ENCODE measurements at places on chromosomes 2 and 18.

DNA sequence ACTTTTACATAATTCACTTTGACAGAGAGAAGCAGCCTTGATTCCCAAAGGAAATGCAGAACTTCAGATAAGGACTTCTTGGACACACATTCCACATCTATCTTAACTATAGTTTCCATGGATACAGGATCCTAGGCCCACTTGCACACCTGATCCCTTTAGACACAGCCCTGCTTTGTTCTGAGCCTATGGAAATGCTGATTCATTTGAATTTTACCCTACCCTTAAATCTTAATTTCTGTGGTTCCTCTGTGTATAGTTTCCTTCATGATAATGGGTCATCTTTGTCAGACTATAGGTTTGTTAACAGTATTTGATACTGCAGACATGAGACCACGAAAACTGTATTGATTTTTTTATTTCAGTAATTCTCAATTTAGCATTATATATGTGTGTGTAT, 77.4 kb downstream of the ACTR3 start:
- DNase-seq: no peak

GRCh38 chr18:3710712-3711301, 260.8 kb downstream of the TGIF1 start:
- peak; percentile 74 for DNase-seq

GRCh38 chr2:162994718-162995117, 156.2 kb upstream of the KCNH7 start:
- no peak for DNase-seq

GRCh38 chr2:71822463-71822862, 325.2 kb downstream of the CYP26B1 start:
- DNase-seq: no peak

DNA sequence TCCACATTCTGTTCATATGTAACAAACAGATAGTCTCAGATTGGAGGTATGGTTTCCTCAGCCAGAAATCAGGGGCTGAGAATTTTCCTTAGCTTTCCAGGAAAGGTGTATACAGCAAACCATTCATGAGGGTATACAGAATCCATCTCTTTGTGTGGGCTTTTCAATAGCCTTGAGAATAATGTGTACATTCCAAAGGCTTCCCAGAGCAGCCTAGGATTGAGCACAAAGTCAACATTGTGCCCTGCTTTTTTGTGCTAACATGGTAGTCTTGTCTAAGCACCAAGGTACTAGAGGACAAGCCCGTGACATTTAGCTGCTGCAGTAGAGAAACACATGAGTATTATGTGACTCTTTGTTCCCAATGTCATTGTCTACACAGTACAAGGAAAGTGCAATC, 322.1 kb upstream of the TANK start:
- DNase-seq: no peak

DNA sequence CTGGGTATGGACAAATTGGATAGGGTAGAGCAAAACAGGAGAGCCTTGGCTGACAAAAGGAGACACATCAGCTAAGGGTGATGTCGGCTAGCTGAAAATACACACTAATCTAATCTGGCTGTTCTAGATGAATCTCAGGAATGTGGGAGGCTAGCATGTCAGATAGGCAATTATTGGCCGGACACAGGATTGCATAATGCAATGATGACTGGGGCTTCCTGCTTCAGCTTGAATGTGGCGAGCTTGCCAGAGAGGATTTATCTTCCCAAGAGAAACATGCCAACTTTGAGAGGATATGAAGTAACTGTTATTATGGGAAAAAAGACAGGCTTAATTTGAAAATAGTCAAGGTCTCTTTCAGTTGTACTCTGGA, 102.4 kb downstream of the TRIB2 start:
- DNase-seq: no peak

- DNase-seq: peak; percentile 82
These were observed 63.4 kb downstream of the INPP4A start for GRCh38 chr2:98507891-98508708.

DNA sequence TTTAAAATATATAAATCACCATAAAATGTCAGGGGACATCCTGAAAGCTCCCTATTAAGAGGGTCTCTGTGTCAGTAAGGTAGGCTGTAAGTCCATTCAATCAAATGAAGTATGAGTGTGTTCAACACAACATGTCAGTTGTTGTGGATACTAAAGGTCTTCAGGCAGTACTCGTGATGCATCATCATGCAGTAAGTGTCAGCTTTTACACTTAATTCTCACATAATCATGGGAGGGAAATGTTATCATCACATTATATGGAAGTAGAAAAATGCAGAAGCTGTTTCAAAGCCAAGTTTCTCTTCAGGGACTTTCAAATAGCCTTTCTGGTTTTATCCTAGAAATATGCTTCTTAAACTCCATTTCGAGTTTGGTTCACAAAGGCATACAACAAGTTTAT, 477.1 kb upstream of the ID2 start:
- DNase-seq: no peak

- DNase-seq: no peak
These were observed 30.2 kb downstream of the MTA3 start for GRCh38 chr2:42598656-42599055.

DNA sequence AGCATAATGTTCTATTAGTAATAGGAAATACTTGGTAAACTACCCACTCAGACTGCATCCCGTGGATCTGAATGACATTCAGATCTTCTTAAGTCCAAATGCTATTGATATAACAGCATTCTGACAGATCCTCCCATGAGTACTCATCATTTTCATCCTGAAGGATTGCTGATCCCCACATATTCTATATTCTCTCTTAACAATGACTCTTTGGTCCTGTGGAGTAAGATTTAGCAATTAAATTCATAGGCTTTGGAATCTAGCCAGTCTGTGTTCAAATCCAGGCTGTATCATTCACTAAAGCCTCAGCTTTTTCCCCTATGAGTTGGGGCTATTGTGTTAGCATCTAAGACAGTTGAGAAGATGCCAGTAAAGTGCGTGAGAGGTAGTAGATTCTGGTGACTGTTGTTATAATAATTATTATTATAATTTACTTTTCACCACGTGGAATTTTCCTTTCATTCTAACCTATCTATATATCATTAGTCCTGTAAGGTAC, 591.3 kb upstream of the SYT4 start:
- DNase-seq: no peak

DNA sequence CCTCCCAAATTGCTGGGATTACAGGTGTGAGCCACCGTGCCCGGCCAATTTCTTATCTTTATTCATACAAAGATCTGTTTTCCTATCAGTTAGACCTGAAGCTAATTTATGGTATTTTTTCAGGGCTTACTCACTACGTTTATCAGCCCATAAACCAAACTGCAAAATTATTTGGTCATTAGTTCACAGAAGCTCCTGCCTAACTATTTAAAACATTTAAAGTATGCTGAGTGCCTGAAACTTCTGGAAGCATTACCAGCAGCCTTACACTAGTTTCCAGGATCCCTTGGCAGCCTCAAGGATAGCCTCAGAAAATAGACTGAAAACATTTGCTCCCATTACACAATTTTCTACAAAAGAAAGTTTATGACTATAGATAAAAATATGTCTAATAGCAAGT, 68.8 kb downstream of the GALNT13 start:
- DNase-seq: no peak

DNA sequence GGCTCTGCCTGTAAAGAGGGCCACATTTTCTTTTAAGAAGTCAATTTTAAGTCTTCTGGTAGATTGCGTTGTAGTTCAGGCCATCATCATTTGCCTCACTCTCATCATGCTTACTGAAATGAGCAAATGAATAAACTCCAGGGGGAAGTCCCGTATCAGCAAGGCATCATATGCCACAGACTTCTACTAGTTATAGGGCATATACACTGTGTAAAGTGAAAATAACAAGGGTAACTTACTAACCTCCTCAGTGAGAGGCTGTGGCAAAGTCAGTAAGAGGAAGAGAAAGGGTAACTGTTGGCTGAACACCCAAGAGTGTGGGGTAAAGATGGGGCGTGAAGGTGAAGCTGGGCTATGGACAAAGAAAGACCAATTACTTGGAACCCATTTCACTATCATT, 456.2 kb downstream of the SPAG16 start:
- no peak for DNase-seq

DNA sequence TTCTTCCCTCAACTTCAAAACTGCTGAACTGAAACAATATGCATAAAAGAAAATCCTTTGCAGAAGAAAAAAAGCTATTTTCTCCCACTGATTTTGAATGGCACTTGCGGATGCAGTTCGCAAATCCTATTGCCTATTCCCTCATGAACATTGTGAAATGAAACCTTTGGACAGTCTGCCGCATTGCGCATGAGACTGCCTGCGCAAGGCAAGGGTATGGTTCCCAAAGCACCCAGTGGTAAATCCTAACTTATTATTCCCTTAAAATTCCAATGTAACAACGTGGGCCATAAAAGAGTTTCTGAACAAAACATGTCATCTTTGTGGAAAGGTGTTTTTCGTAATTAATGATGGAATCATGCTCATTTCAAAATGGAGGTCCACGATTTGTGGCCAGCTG, 8.4 kb downstream of the HOXD8 start:
- no peak for DNase-seq

DNA sequence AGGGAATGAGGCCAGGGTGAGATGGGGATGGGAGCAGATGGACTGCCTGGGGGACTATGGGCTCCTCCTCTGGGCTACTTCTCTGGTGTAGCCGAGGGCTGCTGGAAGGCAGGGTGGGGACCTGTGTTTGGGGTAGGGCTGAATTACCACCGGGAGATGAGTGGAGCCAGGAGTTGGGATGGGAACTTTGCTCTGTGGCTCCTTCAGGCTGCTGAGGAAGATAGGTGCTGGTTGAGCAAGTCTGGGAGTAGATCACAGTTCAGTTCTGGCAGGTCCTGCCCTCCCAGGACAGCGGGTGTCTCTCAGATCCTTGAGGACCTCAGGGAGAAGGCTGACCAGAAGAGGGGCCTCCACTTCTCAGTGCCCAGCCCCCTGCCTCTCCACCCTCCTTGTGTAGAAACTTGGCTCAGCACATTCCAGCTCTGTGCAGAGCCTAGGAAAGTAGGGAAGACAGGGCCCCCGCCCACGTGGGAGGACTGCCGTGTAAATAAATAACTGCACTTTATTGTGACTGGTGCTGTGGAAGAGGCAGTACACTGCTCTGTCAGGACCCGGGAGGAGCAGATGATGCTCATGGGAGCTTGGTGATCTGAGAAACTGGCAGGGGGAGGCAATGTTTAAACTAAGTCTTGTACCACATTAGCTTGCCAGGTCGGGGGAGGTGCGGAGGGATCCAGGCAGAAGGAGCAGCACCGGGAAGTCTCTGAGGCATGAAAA, 15.3 kb downstream of the TET3 start:
- no peak for DNase-seq

GRCh38 chr2:212193056-212193455, 345.5 kb downstream of the ERBB4 start:
- peak; percentile 52 for DNase-seq

GRCh38 chr18:26657631-26658581, 109.6 kb upstream of the KCTD1 start:
- DNase-seq: peak; percentile 29

- DNase-seq: no peak
These were observed 1142.3 kb downstream of the RPIA start for GRCh38 chr2:89833780-89834117.

GRCh38 chr2:156649596-156649995, 213.4 kb downstream of the GPD2 start:
- DNase-seq: peak; percentile 77

DNA sequence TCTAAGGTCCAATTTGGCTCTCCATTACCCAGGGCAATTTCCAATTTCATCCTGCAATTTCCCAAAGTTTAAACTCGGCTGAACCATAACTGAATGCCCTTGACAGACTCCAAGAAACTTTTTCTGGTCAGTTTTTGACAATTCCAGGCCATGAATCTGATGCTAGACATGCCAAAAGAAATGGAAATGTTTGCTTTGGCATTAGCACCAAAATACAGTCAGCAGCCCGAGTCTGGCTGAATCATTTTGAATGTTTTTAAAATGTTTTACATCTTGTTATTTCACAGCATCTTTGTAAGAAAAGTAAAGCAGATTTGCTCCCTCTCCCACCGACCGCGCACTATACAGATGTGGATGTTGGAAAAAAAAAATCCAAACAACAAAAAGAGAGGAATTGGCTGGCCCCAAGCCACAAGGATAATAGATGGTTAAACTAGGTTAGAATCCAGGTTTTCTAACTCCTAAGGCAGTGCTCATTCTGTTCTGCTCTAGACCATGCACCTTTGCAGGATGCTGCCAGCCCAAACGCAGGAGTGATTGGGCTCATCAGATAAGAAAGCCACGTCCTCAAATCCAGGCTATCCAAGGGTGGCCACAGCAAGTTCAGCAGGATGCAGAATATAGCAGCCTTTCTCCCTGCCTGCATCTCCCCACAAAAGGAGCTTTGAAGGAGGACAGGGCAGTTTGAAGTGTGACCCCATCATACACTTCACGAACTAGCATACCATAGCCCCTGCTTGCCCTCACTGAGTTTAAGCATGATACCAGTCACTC, 167.5 kb downstream of the ALK start:
- DNase-seq: no peak

- no peak for DNase-seq
These were observed 30.7 kb downstream of the PTRHD1 start for GRCh38 chr2:24762518-24762917.

DNA sequence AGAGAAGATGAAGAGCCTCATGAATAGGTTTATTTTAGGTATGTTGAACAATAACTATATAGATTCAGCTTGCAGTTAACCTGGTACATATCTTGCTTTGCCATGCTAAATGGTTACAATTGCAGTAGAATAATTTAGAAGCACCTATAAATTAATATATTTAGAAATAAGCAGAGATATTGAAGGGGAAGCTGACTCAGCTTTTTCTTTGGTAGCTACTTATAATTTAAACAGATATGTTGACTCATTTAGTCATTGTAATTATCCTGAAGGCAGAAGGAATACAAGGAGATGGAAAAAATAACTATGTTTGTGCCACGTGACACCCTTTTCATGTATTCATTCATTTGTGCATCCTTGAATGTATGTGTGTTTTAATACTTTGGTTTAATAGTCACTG, 755.5 kb downstream of the SUCLG1 start:
- no peak for DNase-seq

- no peak for DNase-seq
These were observed 46.6 kb upstream of the ZBTB7C start for GRCh38 chr18:48455555-48456478.

GRCh38 chr2:10012963-10013461, 30.3 kb upstream of the KLF11 start:
- no peak for DNase-seq

DNA sequence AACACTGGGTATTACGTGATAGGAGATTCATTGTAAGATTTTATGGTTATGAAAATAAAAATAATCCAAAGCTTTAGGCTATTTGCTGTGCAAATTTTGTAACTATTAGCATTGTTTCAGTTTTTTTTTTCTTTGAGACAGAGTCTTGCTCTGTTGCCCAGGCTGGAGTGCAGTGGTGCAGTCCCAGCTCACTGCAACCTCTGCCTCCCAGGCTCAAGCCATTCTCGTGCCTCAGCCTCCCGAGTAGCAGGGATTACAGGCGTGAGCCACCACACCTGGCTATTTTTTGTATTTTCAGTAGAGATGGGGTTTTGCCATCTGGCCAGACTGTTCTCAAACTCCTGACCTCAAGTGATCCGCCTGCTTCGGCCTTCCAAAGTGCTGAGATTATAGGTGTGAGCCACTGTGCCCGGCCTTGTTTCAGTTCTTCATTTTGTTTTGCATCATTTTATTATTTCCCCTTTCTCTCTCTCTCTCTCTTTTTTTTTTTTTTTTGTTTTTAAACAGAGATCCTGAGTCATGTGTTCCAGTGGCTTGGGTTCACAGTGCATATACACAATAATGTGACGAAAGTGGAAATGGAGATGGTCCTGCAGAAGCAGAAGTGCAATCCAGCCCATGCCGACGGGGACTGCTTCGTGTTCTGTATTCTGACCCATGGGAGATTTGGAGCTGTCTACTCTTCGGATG, 25.8 kb downstream of the CASP10 start:
- DNase-seq: no peak
